ENCODE measurements at places on chromosomes 12 and 14.

DNA sequence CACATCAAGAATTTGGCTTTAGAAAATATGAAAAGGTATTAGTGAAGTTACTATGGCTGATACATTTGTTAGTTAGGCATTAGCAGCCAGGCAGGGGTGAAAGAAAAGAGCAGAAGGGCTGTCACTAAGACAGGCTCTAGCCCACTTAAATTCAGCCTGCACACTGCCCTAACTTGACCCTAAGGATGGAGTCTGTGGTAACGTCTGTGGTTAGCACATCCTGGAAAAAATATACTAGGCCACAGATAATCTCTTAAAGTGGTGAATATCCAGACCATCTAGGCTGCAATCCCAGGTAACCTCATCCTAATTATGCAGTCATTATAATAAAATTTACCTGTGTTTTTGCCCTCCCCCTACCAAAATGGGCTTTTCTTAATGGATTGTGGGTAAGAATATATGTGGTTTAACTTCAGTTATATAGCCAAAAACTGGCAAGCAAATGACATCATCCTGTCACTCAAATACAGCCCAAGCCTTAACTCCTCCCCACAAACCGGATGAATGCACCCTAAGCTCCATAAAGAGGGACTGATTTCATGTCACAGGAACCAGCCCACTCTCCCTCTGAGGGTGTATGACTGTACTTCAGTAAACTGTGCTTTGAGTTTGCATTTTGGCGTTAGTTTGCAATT is 440.9 kb downstream of the LRFN5 start:
- no peak for DNase-seq

GRCh38 chr14:52596861-52597260 is 44.2 kb downstream of the GPR137C start:
- no peak for DNase-seq

DNA sequence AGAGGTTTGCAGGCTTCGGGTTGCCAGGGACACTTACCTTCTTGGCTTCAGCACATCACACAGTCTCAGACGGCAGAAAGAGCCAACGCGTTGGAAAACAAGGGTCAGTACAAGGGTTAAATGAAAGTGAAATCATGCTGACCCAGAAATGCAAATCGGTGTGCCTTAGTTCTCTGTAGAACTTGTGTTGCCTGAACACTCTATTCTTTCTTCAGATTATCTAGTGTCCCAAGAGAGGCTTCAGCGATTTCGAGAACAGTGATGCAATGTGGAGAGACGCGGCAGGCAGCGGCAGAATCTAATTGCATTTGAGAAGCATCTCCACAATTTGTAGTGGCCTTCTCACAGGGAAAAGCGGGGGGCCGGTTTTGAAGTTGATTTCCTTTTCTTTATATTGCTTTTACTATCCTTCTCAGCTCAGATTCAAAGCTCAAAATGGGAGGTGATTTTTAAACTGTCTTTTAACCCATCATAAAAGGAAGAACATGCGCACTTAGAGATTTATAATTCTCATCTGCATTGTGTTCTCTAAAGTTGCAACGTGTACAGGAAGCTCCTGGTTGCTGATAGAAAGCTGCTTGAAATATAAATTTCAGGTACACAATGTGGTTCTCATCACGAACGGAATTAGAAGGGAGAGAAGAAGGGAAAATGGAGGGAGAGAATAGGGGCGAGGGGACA is 67.8 kb upstream of the EGLN3 start:
- DNase-seq: peak; percentile 21

DNA sequence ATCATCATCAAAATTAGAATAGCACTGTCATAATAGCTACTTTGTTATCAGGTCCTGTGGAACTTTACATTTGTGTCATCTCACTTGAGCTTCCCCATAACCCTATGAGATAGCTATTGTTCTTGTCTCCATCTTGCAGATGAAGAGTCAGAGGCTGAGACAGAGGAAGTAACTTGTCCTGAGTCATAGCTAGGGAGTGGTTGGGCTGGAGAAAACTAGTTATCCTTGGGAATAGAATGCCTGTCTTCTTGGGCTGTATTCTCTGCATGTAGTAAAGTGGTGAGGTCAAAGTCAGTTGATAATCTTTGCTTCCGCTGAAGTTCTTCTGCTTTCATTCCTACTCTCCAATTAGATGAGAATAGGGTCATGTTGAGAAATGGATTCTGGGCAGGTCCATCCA is 117.0 kb downstream of the SMOC1 start:
- no peak for DNase-seq

- no peak for DNase-seq
Measured at GRCh38 chr12:96053476-96054243, 18.3 kb upstream of the LTA4H start.

Measured in activated CD4-positive, alpha-beta T cell treated with anti-CD3 and anti-CD28 coated beads, Interleukin-2, amount 10 ng/mL, durations not matched to agents 7 days and 5 days (primary cell).